ENCODE measurements at places on chromosomes 16 and 17.

- DNase-seq: peak; percentile 15
Observed at GRCh38 chr17:44071772-44072171, 1.2 kb downstream of the G6PC3 start.

DNA sequence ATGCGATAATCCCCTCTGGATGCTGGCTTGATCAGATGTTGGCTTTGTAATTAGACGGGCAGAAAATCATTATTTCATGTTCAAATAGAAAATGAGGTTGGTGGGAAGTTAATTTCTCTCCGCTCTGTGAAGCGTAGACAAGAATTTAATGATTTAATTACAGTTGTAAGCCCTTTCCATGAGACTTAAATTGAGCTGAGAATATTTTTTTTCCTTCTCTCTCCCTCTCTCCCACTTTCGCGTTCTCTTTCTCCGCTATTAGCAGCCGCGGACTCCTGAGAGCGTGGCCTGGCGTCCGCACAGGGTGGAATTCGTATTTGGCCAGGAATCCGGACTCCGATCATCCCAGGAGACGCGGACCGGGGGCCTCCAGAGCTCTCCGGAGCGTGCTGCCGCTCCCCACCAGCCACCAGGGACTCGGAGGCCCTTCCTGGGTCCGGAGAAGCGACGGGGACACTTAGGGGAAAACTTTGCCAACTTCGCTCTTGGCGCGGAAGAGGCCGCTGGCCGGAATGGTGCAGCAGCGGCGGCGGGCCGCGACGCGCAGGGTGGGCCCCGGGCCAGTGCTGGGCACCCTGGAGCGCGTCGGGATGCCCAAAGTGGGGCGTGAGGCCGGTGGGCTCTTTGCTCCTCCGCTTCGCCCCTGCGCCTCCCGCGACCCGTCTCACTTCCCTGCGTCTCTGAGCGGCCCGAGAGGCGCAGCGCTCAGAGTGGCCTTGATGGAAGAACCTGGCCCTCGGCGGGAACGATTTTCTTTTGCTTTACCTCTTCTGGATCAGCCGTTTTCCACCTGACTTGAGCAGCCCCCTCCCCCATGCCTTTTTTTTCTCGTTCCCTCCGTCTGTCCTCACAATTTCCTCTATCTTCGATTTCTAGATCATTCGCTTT, 3.6 kb upstream of the IRX3 start:
- no peak for DNase-seq

GRCh38 chr17:357644-358043, 5.0 kb upstream of the RPH3AL start:
- DNase-seq: no peak

GRCh38 chr17:31888124-31888523, 13.4 kb downstream of the UTP6 start:
- no peak for DNase-seq

GRCh38 chr17:82687375-82687861, 11.1 kb downstream of the RAB40B start:
- DNase-seq: no peak

DNA sequence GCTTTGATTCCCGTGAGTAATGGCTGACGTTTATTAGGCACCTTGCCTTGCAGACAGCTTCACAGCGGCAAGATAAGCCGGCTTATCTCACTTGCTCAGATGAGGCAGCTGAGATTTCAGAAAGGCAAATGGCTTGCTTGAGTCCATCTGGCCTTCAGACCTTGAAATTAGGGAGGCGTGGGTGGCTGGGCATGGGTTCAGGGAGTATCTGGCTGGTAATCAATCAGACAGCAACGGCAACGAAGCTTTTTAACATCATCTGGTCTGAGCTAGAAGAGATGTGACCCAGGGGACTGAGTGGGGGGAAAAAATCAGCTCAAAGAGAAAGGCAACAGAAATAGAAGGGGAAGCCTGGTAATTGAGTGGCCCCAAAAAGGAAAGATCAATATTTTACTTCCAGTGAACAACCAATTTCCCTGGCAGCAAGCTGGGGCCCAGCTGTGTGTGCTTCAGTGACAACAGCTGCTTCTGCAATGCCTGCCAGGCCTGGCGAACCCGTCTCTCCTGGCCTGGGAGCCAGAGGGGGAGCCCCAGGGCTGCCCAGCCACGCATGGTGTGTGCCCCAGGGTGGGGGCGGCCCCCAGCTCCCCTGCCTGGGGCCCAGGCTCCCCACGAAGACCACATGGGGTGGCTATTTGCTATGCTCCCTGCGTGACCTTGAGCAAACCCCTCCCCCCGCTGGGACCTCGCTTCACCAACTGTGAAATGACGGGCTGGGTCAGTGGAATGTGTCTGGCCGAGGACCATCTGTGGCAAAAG, 34.0 kb downstream of the RAB11FIP4 start:
- DNase-seq: peak; percentile 50

DNA sequence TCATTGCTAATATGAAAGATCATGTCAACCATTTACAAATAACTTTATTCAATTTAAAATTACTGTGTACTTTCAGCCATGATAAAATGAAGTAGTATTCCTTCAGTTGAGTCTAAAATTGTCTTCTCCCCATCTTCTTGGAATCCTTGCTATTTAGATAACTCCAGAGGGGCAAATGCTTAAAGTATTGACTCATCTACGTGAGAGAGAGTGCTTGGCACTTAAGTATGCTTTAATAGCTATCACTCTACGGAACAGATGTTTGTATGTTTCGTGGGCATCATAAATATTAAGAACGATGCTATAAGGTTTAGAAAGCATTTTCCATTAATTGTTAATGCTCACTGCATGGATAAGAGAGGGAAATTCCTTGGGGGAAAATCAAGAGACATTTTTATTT, 69.3 kb upstream of the MED13 start:
- no peak for DNase-seq

DNA sequence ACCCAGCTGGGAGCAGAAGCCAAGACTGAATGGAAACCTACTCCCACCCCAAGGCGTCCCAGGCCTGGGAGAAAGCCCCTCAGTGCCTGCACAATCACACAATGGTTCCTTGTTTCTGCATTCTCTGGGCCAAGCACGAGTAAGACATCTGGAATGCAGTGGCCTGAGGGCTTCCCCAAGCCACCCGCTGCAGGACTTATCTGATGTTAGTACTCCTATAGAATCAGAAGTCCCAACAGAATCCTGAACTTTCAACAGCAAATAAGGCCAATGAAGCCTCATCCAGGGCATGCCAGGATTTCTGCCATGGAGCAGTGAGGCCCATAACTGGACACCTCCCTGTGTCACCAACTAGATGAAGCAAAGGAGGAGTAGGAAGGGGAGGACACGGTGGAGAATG, 28.6 kb downstream of the MYO18A start:
- peak; percentile 58 for DNase-seq

DNA sequence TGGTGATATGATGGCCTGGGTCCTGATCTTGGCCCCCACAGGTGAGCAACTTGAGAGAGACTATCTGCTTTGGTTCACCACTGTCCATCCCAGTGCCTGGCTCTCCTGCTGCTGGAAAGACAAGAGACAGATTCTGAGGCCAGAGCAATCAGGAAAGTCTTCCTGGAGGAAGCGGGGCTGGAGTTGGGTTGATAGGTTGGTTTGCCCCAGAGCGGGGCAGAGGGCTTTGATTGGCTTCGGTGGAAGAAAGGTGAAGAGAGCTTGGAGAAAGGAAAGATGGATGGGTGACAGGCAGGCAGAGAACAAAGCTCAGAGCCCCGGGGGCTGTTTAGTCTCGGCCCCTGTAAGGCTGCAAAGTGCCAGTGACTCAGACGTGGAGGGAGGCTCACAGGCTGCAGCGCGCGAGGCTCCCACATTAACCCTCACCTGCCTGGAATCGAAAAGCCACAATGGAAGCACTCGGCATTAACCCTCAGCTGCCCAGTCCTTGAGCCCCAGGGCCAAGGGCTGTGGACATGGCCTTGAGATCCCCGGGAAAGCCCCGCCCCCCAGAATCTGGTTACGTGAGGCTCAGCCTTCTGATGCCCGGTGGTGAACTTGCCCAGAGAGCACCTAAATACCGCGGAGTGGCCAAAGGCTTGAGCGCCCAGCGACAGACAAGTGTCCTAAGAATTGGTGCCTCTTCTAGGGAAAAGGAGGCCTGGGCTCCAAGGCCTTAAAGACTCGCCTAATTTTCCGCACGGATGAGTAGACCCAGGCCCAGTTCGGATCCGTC, 996 bp upstream of the CPNE2 start:
- no peak for DNase-seq

- DNase-seq: no peak
Observed at GRCh38 chr16:80993834-80994233, 12.9 kb downstream of the CMC2 start.

DNA sequence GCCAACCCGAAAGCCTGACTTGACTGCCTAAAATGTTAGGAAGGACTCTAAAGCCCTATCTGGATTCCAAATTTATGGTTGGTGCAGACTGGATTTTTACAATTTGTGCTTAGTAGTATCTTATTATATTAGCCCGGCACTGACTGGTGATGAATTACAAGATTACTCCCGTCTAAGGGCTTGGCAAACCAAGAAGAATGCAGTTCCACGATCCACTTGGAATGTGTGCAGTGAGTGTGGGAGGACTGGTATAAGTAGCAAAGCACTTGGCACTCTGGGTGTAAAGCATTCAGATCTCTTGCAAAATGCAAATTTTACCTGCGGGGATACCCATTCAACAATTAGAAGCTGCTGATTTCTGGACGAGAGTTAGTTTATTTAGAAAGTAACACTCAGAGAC, 539.4 kb downstream of the MAF start:
- no peak for DNase-seq

DNA sequence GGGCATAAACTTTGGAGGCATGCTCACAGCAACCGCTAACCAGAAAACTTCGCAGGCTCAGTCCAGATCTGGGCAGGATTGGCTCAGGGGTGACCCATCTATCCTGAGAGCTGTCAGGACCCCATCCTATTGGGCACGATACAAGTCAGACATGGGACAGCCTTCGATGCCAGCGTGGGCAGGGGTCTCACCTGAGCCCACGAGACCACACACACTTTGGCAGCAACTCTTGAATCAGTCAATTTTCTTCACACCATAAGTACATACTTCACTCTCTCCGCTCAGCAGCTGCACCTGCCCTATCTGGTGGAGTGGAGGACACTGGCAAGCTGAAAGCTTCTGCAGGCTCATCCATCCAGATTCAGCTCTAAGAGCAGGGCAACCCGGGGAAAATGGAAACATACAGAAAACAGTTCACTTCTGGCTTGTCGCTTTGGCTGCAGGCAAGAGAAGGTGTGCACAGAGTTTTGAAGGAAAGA, 48.3 kb downstream of the ZFHX3 start:
- no peak for DNase-seq

- no peak for DNase-seq
Observed at GRCh38 chr17:48929812-48930165, 14.9 kb downstream of the SNF8 start.

DNA sequence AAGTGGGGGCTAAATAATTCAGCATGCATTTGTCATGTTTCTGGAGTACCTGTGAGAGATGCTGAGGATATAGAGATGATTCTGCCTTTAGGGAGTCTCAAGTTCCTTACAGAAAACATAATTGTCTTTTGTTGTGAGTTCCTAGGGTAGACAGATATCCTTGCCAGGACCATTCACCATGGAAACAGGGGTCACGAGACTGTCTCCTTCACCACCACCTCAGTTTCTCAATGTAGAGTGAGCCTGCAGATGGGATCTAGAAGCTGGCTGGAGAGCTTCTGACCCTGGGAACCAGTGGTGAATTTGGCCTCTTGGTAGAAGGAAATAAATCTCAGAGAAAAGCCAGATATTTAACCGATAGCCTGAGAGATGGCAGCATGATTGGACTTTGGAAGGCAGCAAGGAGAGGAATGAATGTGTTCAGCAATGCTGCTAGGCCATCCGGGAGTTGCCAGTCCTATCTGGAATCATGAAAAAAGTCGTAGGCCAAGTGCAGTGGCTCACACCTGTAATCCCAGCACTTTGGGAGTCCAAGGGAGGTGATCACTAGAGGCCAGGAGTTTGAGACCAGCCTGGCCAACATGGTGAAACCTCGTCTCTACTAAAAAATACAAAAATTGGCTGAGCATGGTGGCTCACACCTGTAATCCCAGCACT, 7.4 kb upstream of the HDAC5 start:
- DNase-seq: no peak

- no peak for DNase-seq
Observed at GRCh38 chr17:10657148-10657547, at the start of gene MYH3. Gene MYH3, minus strand, starts transcription at chr17:10657309. Its CDS starts 2,245 bp downstream, at chr17:10655064.

GRCh38 chr17:15454346-15454745, 13.1 kb downstream of the CDRT4 start:
- DNase-seq: no peak

DNA sequence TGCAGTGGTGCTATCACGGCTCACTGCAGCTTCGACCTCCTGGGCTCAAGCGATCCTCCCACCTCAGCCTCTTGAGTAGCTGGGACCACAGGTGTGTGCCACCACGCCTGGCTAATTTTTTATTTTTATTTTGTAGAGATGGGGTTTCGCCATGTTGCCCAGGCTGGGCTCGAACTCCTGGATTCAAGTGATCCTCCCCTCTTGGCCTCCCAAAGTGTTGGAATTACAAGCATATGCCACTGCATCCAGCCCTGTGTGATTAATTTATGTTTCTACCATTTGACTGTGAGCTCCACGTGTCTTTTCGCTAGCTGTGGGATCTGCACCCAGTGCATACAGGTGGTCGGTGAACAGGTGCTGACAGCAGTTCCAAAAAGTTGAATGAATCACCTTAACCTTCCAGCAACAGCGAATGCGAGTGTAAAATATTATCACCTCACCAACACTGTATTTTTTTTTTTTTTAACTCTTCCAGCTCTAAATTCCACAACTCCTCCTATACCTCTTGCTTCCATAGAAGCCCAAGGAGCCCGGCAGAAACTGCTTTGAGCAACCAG, 484 bp upstream of the NUDT7 start:
- DNase-seq: no peak

DNA sequence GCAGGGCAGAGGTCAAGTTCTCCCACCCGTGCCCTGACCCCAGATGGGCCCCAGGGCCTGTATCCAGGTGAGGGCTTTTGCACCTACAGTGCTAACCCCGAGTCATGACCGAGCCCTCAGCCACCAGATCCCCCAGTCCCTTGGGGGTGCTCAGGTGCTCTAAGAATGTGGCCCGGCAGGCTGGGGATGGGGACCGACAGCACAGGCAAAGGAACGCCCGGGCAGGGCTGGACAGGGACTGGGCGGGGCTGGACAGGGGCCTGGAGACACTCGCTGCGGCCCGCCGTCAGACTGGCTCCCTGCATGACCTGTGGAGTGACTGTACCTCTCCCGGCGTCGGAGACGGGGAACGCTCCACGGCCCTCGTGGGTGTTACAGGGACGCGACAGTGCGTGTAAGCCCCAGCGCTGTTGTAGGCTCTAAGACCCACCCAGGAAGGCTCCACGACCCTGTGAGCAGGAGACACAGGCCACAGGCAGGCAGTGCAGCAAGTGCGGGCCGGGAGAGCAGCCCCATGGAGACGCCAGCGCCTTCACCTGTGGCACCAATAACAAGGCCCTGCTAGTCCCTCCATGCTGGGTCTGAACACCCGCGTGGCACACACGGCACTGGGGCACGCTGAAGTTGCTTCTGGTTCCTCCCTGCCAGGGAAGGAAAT, 38.8 kb downstream of the CBFA2T3 start:
- no peak for DNase-seq

- peak; percentile 74 for DNase-seq
Observed at GRCh38 chr16:87317750-87318644, 805 bp upstream of the C16orf95 start.

GRCh38 chr16:81652798-81653505, 126.1 kb upstream of the PLCG2 start:
- no peak for DNase-seq
